ENCODE measurements at places on chromosomes 13 and 19.

GRCh38 chr13:110397436-110398115 lies 90.5 kb downstream of the COL4A2 start:
- peak; percentile 12 for DNase-seq

- DNase-seq = peak; percentile 71
Observed at GRCh38 chr19:37905946-37906868, at the start of gene WDR87. Gene WDR87, minus strand, starts transcription at chr19:37906594. Its CDS starts 8,355 bp downstream, at chr19:37898239.

DNA sequence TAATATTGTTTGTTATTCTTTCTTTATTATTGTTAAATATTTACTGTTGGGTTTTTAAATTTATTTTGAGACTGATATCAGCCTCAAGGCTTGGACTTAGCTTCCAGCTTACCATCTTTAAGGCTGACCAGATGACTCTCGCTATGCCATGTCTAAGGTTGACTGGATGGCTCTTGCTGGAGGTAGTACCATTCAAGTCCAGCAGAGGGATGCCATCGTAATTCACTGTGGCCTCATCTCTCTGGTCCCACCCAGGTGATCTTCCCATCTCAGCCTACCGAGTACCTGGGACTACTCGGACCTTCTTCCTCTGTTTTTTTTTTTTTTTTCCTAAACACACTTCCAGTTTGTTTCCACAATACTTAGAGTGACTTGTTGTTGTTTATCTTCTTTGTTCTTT lies 41.7 kb upstream of the ZNF91 start:
- no peak for DNase-seq

DNA sequence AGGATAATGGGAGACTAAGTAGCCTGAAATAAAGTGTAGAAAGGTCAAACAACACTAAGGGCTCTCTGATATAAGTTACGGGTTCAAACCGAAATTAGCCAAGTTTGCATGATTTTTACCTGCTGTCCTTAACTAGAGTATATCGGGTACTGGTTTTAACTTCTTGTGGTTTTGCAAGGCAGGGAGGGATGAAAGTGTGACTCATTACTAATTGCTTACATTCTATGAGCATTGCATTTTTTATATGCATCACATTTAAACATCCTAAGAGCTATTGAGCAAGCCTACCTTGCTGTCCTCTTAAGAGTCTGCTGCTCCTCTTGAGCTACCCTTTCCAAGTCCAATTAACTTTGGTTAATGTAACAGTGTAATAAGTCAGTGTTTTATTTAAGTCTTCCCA lies 415.4 kb downstream of the SLITRK5 start:
- no peak for DNase-seq

GRCh38 chr13:110929104-110929777 lies 14.4 kb upstream of the ANKRD10 start:
- no peak for DNase-seq

GRCh38 chr13:74758188-74758587 lies 624.0 kb upstream of the KLF12 start:
- DNase-seq = no peak

DNA sequence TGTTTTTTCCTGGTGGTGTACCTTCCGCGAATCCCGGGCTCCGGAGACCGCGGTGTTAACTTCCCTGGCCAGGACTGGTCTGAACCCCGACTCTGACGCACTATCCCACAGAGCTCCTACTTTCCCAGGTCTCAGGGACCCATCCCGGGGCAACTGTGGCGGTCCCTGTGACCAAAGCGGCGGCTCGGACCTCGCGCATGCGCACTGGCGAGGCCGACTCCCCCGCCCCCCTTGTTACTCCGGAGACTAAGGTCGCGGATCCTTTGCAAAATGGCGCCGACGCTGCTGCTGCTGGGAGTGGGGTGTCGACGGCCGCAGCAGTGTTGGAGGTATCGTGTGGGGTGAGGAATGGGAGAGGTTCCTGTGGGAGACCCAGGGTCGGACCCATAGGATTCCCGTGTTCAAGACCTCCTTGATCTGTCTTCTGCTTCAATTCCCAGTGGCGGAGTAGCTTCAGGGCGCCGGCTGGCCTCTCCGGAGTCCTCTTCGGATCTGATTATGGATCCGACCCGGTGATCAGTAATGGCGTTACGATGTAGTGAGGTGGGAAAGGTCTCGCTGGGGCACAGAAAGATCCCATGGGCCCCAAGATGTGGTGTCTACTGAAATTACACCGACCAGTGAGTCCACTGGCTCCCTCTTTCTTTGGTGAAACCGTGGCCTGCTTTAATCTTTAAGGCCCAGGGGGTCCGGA lies 66.6 kb upstream of the ZNF527 start:
- DNase-seq = no peak

GRCh38 chr13:28641600-28641926 lies 17.4 kb upstream of the POMP start:
- DNase-seq = no peak
